ENCODE measurements at places on chromosomes 16 and 17.

DNA sequence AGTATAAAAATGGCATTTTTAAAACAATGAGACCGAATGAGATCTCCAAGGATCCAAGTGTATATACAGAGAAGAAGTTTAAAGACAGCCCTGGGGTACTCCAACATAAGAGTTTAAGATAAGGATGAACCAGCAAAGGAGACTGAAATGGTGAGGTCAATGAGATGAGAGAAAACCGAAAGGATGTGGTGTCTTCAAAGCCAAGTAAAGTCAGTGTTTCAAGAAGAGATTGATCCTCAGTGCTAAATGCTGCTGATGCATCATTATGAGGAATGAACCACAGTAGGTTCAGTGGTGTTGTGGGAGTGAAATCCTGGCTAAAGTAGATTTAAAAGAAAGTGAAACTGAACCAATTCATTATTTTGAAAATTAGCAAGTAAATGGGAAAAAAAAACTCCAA is 38.1 kb upstream of the NLK start:
- no peak for DNase-seq

- no peak for DNase-seq
Measured at GRCh38 chr16:54720259-54720658, 210.4 kb upstream of the IRX5 start.

DNA sequence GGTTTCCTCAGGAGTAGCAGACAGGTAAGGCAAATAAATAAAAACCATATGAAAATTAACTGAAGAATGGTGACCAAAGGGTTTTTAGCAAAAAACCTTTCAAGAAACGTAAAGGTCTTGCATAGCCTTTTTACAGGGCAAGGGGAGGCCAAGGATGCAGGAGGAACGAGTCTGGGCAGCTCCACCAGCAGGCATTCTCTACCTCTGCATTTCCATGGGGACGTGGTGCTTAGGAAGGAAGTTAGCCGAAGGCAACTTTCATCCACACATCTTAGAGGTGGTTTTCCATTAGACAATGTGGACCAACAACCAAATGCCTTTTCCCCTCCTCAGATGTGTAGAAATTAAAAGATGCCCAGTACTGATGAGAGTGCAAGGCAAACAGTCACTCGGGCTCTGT is 20.7 kb downstream of the TOM1L2 start:
- no peak for DNase-seq

DNA sequence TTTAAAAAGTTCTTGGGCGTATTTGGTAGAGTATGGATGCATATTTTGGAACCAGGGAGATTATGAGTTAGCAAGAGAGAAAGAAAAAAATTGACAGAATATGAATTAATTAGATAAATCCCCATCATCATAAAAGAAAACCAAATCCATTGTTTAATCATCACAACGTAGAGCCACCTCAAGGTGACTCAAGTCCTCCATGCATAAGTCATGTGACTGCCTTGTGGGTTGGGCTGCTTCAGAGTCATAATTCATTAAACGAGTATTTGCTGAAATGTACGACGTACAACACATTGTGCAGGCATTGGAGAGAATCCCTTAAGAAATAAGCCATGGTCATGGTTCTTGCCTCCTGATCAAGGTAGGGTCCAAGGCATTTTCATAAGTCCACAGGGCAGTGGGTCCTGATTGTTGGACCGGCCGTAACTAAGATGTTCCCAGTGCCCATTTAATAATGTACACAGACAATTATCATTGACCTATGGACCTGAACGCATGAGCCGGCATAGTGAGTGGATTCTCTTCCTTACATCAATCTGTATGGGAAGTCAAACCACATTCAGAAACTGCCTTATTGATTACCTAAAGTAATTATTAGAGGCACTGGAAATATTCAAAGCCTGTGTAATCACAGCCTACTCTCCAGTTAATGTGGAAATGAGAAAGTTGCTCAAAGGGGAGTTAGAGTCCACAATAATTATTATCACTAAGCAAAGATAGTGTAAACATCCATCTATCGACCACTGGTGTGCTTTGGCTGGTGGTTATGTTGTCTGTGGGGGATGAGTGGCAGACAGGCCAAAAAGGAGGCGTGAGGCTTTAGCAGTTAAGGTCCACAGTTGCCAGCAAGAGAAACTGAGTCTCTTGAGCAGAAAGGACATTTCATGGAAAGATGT is 165.4 kb downstream of the PITPNC1 start:
- no peak for DNase-seq

DNA sequence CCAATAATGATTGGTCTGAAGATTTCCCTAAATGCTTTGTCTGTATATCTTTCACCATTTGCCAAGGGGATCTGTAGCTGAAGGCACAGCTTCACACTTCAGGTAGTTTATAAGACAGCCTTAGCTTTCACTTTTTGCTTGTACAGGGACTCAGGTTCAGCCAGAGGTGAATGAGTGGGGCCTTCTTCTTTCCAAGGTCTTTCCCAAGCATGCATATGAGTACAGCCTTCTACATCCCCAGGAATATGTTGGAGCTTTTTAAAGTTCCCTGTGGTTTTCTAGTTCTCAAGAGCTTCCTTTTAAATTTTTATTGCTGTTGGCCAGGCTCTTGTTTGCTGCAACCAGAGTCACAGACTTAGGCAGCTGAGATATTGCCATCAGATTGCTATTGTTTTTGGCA is 17.9 kb upstream of the SPDYE4 start:
- no peak for DNase-seq

DNA sequence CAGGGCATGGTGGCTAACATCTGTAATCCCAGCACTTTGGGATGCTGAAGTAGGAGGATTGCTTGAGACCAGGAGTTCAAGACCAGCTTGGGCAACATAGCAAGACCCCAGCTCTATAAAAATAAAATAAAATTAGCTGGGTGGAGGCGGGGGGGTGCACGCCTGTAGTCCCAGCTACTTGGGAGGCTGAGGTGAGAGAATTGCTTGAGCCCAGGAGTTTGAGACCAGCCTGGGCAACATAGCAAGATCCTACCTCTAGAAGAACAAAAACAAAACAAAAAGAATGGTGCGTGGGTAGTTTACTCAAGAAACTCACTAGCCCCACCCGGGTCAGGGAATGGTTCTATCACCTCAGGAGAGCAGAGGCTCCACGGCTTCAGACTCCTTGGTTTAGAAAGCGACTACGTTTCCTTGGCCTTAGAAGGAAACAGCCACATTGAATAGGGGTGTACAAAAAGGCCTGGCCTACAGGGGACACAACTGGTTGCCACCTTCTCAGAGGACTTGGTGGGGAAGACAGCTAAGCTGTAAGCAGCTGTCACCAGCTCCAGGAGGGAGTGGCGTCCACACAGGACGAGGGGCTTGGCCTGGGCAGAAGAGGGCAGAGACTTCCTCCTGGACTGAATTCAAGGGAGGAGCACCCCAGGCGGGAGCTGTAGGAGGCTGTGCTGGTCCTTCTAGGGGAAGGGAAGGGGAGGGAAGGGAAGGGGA is 716 bp downstream of the TK1 start:
- peak; percentile 40 for DNase-seq

Measured in SW 1271 (cell line).